ENCODE measurements at places on chromosomes 1 and 21.

DNA sequence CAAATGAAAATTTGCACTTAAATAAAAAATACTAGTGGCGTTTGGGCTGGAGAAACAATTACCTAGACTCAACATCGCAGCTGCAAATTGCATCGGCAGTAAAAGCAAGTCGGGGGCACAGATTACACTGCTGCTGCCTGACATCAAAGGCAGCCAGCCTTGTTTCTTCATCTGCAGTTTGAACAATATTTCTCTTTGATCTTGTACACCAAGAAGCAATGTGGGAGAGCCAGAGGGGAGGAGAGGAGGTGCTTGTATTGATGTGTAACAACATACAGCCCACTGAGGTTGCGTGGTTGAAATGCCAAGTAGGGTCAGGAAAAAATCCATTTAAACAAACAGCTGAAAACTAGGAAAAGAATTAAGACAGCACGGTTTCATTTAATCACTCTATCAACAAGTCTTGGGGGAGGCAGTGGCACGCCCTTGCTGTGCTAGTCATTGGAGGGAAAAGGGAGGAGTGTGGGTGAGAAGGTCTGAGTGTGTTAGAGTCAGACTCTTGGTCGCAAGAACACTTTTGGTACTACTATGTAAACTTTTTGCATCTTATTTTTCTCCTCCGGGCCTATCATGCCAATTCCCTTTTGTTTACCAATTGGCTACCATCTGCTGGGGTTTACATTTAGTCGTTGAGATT is 456.5 kb downstream of the OMA1 start:
- DNase-seq: no peak

GRCh38 chr1:14969006-14969405 is 184.5 kb upstream of the TMEM51 start:
- DNase-seq: peak; percentile 1

DNA sequence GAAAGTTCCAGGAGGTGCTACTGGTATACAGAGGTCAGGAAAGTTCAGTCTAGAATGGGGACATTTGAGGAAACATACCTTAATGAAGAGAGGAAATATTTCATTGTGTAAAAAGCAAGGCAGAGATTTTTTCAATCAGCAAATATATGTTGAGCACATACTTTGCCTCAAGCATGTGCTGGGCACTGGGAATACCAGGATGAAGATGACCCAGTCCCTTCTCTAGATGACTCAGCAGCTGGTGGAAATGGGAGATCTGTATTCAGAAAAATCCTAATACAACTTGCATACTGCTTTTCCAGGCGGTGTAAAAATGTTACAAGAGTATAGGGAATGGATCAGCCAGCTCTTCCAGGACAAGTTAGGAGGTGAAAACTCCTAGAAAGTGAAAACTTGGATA is 229.3 kb downstream of the FGGY start:
- DNase-seq: no peak

DNA sequence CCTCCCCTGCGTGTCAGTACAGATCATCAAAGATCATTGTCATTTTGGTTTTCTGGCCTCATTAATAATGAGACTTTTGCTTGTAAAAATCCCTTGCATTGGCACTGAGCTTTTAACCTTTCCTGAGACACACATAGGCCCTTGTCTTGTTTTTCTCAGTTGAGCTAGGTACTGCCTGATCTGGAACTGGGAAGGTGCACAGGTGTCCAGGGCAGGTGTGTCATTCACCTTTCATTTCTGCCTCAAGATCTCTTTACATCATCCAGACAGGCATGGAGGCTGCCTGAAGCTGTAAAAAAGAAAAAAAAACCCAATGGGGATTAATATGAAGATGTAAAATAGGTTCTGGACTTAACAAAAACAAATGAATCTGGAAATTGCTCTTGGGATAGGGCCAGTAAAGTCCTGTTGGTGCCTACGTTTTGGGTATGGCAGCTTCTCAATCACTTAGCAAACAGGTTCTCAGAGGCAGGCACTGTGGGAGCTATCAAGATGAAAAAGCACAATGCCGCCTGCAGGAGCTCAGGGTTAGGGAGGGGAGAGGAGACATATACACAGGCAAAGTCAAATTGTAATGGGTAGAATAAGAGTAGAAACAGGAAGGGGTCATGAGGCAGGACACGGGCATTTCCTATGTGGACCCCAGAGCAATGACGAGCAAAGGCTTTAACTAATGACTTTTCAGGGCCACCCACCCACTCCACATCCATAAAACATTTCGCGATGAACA is 1.0 kb upstream of the KCNC4 start:
- no peak for DNase-seq

All from activated T-cell treated with anti-CD3 and anti-CD28 coated beads for 24 hours (primary cell).